ENCODE measurements at places on chromosomes 4 and X. TPM values are rescaled to one million over a fixed set of nuclear protein-coding genes. Genes with fewer than 3 reads are reported as not detected.

The AFM gene
- total RNA-seq, result not detected

The PCDH19 gene
- total RNA-seq, result 0.34 TPM

The HELQ gene
- total RNA-seq, result 7.4 TPM

The BEND2 gene
- total RNA-seq, result not detected

The IL15 gene
- total RNA-seq, result 4.2 TPM

The ADH7 gene
- not detected for total RNA-seq

The ARL9 gene
- total RNA-seq, result 0.10 TPM

The NOX1 gene
- total RNA-seq, result not detected

The SNCA gene
- total RNA-seq, result 79.8 TPM

The PARM1 gene
- 0.06 TPM for total RNA-seq

The KDR gene
- total RNA-seq, result 496 TPM

The C4orf51 gene
- total RNA-seq, result not detected

The CT47B1 gene
- not detected for total RNA-seq

The SMIM10 gene
- 0.76 TPM for total RNA-seq

The FSTL5 gene
- not detected for total RNA-seq

- peak; percentile 27 for DNase-seq
Observed at GRCh38 chrX:53605004-53605403, 81.5 kb downstream of the HUWE1 start.

DNA sequence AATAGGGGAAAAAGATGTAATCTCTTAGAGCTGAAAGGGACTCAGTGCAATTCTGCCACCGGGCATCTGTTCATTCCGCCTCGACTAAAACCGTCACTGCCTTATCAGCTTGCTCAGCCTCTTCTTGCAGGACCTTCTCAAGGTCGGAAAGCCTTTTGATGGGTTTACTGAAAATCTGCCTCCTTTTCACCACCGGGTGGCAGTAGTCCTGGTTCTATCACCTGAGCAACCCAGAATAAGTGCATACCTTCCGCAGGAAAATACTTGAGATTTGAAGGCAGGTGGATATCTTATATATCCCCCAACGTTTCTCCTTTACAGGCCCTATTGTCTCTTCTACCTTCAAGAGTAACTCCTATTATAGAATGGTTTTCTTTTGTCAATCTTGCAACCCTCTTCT, 103.4 kb upstream of the PAK3 start:
- no peak for DNase-seq

DNA sequence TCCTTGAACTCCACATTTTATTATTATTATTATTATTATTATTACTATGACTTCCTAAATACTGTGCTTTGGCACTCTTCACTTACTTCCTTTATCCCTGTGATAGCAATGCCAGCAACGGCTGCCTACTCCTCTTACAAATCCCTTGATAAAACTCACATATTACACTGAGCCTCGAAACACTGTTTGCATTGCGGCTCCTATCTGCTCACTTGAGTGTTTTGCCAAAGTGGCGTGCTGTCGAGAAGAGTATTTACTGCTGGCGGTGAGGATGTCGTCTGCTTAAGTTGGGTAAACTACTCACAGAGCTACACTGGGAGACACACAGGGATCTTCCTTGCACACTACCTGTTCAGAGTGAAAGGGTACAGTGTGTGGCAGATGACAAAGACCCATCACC, 143.4 kb upstream of the VCX3A start:
- DNase-seq, result no peak

- no peak for DNase-seq
Observed at GRCh38 chr4:112502871-112503270, 13.1 kb downstream of the NEUROG2 start.

- no peak for DNase-seq
Observed at GRCh38 chrX:104668550-104668949, 102.6 kb downstream of the IL1RAPL2 start.

DNA sequence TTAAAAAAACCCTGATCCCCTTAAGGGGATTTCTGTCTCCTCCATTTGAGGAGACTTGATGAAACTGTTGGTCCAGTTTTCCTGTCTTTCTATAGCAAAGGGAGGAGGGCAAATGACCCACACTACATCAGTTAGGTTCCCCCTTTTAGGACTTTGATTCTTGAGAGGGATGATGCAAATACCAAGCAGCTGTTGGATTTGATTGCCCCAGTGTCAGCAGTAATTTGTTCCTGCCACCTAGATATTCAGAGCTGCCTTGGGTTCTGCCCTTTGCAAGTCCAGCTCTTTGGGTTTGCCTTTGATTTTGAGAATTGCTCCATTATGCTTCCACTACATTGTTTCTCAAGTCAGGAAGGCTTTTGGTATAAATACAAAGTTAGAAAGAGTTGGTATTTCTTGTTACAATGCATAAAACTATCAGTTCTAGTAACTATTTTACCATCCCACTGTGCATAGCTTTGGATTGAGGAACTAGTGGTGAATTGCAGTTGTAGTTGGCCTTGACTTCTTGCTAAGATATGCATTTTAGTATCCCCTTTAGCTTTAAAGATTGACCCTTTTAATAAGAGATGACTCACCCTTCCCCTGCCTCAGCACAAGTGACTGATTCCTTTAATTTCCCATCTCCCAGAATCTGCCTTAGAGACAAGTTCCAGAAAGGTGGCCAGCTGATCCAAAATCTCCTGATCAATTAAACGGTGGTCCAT, 24.3 kb upstream of the ZNF330 start:
- no peak for DNase-seq

- no peak for DNase-seq
Observed at GRCh38 chr4:106450249-106450648, 81.7 kb upstream of the GIMD1 start.

- no peak for DNase-seq
Observed at GRCh38 chrX:19627081-19627480, 111.8 kb upstream of the MAP3K15 start.

DNA sequence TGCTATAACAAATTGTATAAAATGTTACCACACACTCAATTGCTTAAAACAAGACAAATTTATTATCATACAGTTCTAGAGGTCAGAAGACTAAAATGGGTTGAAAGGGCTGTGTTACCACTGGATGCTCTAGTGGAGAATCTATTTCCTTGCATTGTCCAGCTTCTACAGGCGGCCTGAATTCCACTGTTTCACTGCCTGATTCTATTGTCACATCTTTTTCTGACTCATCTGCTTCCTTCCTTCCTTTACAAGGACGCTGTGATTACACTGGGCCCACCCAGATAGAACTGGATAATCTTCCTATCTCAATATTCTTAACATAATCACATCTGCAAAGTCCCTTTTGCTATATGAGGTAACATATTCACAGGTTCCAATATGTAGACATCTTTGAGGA, 19.4 kb upstream of the ARMCX1 start:
- DNase-seq, result no peak

- no peak for DNase-seq
Observed at GRCh38 chrX:136166221-136166855, 19.0 kb downstream of the FHL1 start.

DNA sequence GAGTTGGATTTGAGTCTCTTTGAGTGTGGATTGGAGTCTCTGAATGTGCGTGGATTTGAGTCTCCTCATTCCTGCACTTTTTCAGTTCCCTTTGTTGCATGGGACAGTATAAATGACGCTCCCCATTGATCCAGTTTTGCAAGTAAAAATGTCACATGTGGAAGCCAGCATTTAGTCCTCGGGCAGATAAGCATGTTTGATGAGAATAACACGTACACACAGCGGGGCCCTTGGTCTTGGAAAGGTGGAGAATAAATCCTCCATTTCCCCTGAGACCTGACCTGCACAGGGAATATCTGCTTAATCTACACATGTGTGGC, 8.1 kb downstream of the P2RY8 start:
- no peak for DNase-seq

GRCh38 chr4:39446483-39446841, 12.3 kb downstream of the RPL9 start:
- no peak for DNase-seq

- DNase-seq, result no peak
Observed at GRCh38 chr4:22515888-22516541, at the start of gene ADGRA3. TSS of gene ADGRA3 (minus strand) at chr4:22516066. CDS start at chr4:22515784, 282 bp downstream.

GRCh38 chr4:152663203-152664066, 16.4 kb downstream of the TMEM154 start:
- no peak for DNase-seq

GRCh38 chrX:133339566-133339965, 75.7 kb downstream of the GPC4 start:
- DNase-seq, result no peak

DNA sequence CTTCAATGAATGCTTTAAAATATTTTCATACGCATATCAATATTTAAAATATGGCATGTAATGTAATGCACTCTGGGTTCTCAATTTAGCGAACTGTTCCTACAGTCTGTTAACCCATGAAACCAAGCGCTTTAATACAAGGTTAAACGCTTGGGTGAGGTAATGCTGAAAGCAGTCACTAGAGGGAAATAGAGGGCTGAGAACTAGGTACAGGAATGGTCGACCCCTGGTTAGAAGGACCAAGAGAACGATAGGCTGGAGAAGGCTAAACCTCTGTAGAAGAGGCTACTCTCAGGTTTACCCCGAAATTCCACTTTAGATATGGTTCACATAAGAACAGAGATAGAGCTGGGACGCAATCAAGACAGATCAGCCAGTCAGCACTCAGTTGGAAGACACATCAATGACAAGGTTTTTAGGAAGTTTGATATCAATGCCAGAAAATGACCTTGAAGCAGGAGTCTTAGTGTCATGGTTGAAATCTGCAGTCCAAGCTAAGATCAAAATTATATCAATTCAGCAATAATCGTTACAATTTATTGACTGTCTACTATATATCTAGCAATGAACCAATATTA, 26.9 kb downstream of the ARSJ start:
- DNase-seq, result no peak

- no peak for DNase-seq
Observed at GRCh38 chr4:78288327-78288726, 231.2 kb downstream of the FRAS1 start.

DNA sequence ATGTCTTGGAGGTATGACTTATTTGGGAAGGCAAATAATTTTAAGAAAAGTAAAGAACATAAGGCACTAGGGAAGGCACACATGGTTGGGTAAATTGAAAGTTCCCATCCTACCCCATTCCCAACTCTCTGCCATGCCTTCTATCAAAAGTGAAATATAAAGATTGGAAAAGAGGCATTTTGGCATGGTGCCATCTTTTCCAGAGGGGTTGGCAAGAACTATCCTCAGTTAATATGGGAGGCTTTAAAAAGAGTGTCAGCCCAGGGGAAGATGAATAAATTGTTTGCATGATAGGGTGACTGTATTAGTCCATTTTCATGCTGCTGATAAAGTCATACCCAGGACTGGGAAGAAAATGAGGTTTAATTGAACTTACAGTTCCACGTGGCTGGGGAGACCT, 150.8 kb upstream of the BOD1L1 start:
- DNase-seq, result no peak

GRCh38 chr4:180160195-180160983, 2082.8 kb upstream of the TENM3 start:
- no peak for DNase-seq

- DNase-seq, result no peak
Observed at GRCh38 chr4:98638661-98639060, 19.8 kb downstream of the TSPAN5 start.

- no peak for DNase-seq
Observed at GRCh38 chrX:63128509-63128908, 222.6 kb downstream of the SPIN4 start.
